Activated T-helper 1 cell treated with anti-CD3 and anti-CD28 coated beads, Interleukin-12 subunit alpha, Interleukin-12 subunit beta, Interleukin-2, Interleukin-4 antibody, amounts not matched to agents 30 ng/mL and 10 ng/mL and 1 ng/mL, durations not matched to agents 14 hours and 24 hours and 36 hours (primary cell): ENCODE measurements at places on chromosomes 16 and 17. TPM values are rescaled to one million over a fixed set of nuclear protein-coding genes. Genes with fewer than 3 reads are reported as not detected.

Gene GDPD3
- total RNA-seq: 4.3 and 6.3 TPM in 2 replicates

DNA sequence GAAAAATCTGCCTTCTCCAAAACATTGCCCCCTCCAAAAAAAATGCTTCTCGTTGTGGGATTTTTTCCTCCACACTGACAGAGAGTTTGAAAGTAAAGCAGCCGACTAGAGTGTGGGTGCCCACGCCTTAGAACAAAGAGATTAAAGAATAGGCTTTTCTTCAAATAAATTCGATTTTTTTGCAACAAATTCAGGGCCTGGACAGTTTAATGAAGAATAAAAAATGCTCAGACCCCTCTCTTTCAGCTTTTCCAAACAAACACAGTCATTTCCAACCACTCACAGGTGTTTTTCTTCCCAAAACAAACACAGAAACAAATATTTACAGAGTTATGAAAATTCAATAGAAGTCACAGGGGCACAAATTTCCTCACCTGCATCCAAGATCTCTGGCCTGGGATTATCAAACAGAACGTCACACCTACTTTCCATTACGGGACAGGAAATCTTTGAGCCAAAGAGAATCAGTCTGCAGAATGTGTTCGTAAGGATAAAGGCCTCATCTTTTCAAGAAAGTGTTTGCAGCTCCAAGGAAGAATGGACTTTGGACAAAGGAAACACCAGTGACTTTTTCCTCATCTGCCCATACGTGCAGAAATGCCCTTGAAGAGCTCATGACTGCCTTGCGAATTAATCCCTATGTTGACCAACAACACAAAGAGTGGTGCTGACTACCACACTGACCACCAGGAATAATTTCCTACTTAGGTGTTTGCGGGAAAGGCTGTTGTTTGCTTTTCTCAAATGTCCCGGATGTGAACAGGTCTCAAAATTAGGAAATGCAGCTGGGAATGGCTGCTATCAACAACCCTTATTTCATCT, 31.3 kb upstream of the TOX3 start:
- no peaks in the 10 kb centered on the region for H3K27me3 ChIP-seq
- H3K27ac ChIP-seq: no peak overlapping the region
- no peak overlapping the region for H3K4me3 ChIP-seq
- H3K36me3 ChIP-seq: no peaks in the 10 kb centered on the region

DNA sequence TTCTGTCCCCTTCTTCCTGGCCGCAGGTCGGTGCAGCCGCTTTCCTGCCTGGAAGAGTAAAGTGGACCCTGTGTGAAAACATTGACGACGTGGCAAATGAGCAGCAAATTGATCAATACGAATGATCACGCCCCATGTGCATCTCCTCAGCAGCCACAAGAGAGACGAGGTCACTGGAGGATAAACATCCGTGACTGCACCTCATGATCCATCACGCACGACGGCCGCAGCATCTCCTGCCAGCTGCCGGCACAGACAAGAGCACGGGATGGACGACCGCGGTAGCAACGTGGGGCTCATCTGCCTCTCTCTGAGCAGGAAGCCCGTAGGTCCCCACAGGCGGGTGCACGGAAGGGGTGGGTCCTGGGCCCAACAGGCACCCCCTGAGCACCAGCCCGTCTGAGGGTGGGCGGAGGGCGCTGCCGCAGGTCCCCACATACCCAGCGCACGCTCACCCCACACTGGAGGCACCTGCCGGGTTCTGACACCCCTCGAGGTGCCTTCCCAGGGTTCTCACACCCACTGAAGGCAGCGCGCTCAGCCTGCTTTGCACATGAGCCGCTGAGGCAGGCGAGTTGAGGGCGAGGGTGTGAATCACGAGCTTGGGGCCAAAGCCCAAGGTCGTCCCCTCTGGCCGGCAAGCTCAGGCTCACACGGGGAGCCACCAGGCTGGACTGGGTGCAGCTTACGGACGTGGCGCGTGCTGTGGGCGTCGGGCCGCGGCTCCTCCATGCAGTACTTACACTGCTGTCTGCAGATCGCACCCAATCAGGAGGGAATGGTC, 12.3 kb upstream of the CDH15 start:
- H3K4me3 ChIP-seq: no peak overlapping the region
- H3K4me1 ChIP-seq: no peaks in the 10 kb centered on the region
- no peaks in the 10 kb centered on the region for H3K36me3 ChIP-seq
- no peaks in the 10 kb centered on the region for H3K27me3 ChIP-seq

Gene NUTF2
- total RNA-seq: 183 and 186 TPM in 2 replicates

Gene TBC1D3C
- total RNA-seq: 0.20 TPM in 1 of 2 replicates, not detected in the other

Gene AATK
- total RNA-seq: 0.61 and 0.62 TPM in 2 replicates
